GM19239 (cell line): ENCODE measurements at places on chromosomes 11 and 22.

GRCh38 chr22:21014202-21014725, 701 bp upstream of the P2RX6 start:
- peak; percentile 92 for DNase-seq

DNA sequence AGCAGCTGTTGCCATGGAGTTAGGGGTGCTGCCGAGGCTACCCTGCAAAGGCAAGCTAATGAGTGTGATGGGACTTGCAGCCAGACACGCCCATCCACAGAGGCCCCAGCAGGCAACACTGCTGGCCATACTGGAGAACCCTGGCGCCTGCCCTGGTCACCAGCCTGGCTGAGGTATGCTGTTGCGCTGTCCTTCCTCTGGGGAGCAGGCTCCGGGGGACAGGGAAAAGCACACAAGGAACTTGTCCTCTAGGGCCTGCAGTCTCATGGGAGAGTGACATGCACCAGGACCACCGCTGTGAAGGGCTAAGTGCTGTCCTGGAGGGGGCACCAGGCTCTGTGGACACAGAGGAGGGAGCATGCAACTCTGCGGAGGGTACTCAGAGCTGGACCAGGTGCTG, 35.8 kb downstream of the TOM1 start:
- no peak for DNase-seq

- DNase-seq, result no peak
These were observed 9.3 kb downstream of the RPL3 start for GRCh38 chr22:39309881-39310714.

DNA sequence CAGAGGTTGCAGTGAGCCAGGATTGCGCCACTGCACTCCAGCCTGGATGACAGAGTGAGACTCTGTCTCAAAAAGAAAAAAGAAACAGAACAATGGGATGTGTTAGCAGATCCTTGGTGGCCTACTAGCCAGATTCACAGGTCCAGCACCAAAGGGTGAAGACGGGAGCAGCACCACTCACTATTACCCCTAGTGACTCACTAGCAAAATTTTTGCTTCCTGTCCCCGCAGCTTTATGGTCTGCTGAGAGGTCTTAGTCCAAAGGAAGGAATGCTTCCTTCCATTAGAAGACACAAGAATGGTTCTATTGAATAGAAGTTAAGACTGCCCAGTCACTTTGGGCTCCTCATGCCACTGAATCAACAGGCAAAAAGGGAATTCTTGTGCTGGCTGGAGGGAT, 35.9 kb upstream of the NUP50 start:
- DNase-seq, result no peak

- no peak for DNase-seq
These were observed 71.8 kb downstream of the ADAMTS15 start for GRCh38 chr11:130520271-130520671.

GRCh38 chr11:103380031-103380430, 270.8 kb downstream of the DYNC2H1 start:
- no peak for DNase-seq

- DNase-seq, result no peak
These were observed 36.7 kb downstream of the ISX start for GRCh38 chr22:35102663-35103062.

DNA sequence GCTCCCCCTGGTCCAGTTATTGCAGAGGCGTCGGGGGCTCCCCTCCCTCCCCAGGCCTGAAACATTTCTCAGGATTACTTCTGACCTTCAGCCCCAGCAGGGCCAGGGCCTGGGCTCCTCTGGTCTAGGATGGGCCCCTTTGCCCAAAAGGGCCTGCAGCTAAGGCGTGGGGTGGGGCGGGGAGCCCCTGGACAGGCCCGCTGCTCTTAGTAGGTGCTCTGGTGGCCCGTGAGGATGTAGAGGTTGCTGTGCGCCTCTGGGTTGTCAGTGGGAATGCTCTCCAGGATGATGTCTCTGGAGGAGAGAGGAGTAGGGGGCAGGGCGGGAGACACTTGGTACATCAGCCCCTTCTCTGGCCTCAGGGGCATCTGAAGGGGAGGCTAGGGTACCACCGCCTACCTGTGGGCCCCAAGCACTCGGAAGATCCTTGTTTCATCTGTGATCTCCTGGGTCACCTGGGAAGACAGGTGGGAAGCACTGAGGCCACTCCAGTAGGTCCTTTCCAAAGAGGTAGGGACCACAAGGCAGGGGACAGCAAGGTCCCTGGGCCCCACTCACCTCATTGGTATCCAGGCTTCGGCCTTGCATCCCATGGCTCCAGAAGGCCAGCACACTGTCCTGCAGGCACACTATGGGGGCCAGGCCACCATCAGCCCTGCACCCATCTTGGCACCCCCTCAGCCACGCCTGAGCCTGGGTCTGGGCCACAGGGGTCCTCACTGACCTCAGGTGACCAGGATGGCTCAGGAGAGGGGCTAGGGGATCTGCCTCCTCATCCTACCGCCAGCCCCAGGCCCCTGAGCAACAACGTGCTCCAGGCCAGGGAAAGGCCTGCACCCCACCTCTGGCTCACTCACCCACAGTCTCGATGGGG, 11.2 kb upstream of the SF1 start:
- no peak for DNase-seq

- DNase-seq, result no peak
These were observed 1122.3 kb downstream of the BRD1 start for GRCh38 chr22:48705159-48705916.

DNA sequence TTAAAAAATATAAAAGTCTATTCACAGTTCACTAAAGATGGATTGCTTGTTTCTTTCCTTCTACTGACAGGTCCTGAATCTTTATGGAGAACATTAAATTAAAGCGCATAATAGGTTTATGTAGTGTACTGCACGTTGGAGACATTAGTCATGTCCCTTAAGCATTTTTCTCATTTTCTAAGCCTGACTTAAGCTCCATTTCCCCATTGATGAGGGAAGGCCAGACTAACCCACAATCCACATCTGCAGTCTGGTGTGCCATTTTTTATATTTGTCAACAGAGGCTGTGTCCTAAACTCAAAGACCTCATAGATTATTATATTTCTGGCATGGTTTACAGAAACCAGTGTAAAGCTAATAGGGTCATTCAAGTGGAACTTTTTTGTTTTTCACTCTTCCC, 39.9 kb downstream of the CADM1 start:
- no peak for DNase-seq

- DNase-seq, result peak; percentile 28
These were observed 11.9 kb downstream of the HIRA start for GRCh38 chr22:19419464-19420178.

DNA sequence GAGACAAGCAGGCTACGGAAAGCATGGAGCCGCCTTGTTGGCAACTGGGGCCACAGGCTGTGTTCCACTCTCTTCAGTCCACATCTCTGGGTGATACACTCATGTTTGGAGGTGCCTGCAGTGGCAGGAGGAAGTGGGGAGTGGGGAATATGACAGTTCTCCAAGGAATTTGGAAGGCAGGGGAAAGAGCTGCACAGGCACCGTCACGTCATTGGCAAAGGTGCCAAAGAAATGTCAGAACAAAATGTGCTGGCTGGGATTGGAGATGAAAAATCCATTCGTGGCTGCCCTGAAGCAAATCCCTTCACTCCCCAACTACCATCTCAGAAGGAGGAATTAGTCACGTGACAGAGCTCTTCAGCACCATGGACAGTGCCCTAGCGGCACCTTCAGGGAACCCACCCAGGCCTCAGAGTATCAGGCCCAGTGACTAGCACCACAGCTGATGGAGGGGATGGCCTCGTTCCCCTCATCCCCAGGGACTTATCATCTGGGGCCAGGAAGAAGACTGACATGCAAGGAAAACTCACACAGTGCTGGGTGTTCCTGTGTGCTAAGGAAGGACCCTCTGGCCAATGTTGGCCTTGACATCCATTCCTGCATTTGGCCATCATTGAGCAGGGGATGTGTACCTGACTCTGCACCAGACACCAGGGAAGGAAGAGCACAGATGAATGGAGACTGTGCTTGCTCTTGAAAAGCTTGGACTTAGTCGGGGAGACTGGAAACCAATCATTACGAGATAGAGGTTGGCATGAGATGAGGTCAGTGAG, 48.5 kb upstream of the PRDM11 start:
- no peak for DNase-seq

DNA sequence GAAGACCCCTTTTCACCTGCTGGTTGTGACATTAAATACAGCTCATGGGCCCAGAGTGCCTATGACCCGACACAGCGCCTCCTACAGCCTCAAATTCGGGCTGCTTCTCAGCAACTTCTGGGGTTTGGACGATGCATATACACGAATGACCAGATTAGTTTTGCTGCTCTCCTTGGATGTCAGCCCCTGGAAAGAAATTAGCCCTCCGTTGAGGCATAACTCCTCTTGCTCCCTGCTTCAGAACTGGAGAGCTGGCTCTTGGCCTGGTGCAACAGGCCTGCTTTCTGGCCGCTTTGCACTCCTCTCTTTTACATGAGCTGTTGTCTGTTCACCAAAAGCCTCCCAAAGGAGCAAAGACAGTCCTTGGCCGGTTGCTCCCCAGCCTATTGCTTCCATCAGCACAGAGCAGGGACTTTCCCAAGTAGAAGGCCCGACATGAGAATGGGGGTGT, 3.3 kb downstream of the TECTA start:
- no peak for DNase-seq

GRCh38 chr11:112293614-112294013, 33.0 kb upstream of the PLET1 start:
- DNase-seq, result no peak

- no peak for DNase-seq
These were observed at the start of gene ADAMTS15 for GRCh38 chr11:130448416-130449309. ADAMTS15 (plus strand) TSS chr11:130448645; CDS start chr11:130448974, 329 bp downstream.

- DNase-seq, result no peak
These were observed 15.3 kb upstream of the NELL1 start for GRCh38 chr11:20654038-20654437.

GRCh38 chr22:40247976-40248375, 70.3 kb downstream of the TNRC6B start:
- no peak for DNase-seq

- DNase-seq, result no peak
These were observed 258.5 kb upstream of the KIRREL3 start for GRCh38 chr11:127259102-127259501.

DNA sequence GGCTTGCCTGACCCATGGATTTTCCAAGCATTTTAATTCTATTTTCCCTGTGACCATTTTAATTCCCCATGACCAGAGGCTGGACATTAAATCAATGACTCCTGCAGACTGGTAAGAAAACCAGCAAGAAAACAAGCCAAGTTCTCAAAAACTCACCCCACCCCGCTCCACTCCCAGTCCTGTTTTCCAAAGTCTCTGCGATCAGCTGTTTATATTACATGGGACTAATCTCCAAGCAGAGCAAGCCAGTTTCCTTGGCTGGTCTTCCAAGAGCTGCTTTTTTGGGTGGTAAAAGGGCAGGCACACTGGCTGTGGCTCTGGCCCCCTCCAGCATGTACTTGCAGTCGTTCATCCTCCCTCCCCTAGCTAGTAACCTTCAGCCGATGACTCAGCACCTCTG, 97.9 kb downstream of the RRAS2 start:
- DNase-seq, result no peak

DNA sequence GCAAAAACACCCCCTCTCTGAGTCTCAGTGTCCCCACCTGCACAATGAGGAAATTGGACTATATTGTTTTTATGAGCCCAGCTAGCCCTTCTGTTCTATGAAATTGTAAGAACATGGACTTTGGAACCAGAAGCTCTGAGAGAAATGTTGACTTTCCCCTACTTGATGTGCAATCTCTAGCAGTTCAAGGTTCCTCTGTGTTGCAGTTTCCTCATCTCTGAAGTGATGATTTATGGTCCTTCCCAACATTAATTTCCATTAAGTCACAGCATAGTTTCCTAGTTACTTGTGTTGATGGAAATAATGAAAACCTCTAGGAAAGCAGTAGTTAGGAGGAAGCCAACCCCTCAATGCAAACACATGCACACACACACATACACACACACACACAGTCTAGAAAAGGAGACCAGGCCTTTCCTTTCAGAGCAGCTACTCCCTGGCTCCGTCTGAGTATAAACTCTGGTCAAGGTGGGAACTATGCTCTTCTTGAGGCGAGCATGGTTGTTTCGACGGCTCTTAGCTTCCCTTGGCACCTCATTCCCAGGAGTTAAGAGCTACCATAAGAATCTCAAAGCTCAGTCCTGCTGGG, 518.4 kb downstream of the SOX6 start:
- DNase-seq, result no peak

GRCh38 chr11:123760894-123761293, 6.6 kb upstream of the OR6X1 start:
- no peak for DNase-seq

DNA sequence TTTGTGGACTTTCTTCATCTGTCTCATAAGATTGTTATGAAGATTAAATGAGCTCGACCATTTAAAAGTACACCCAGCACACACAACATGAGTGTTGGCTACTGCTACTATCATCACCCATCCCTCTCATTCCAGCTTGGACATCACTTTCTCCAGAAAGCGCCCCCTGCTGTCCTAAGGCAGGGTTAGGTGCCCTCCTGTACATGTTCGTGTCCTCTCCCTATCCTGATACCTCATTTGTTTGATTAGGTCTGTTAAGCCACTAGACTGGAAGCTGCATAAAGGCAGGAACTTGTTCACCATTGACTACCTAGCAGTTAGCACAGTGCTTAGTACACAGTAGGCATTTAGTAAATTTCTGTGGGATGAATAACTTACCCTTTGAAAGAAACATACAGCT, 85.5 kb downstream of the ENTHD1 start:
- DNase-seq, result no peak

DNA sequence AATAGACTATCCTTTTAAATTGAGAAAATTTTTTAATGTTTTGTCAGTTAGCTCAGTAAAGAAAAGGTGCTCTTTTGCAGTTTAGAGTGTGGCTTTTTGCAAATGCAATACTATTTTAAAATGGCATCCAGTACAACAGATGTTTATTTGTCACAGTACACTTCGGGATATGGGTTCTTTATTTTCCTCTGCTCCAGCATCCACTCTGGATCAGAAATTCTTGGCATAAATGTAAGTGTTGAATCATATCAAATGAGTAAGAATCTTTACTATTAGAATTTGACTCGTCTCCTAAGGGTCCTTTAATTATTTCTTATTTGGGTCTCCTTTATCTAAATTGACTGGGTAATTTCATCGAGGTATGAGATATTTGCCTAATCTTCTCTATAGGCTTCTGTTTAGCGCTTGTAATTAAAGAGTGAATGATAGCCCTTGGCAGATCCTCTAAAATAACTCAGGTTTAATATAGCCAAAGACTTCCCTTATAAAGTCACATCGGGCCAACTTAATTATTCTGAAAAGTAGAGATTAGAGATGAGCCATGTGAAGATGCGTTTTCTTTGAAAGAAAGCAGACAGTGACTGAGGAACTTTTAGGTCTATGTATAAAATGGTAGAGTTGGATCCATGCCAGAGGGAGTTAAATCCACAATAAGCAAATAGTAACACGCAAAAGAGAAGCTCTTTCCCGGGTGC, 132.7 kb downstream of the CASP12 start:
- DNase-seq, result no peak
